Globus pallidus (tissue), 1 donor: ENCODE measurements at places on chromosomes 13 and 19.

DNA sequence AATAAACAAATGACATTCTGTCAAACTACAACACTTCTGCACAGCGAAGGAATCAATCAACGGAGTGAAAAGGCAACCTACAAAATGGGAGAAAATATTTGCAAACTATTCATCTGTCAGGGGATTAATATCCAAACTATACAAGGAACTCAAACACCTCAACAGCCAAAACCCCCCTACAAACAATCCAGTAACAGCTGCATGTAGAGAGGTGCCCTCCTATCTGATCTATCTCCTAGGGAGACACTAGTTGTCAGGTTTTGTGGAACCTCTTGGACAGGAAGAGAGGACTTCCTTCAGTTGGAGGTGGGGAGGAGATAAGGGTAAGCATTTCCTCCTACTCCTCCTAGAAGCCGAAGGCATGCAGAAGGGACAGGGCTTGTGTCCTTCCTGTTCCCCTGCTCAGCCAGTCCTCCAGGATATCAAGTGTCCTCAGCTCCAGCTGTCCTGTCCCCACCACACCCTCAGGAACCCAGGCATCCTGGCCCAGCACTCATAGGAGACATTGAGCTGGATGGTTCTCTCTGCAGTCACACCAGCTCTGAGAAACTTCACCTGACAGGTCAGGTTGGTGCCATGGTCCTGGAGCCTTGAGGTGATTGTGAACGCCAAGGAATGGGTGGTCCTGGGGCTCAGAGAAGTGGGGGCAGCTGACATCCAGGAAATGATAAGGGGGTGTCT lies 9.8 kb upstream of the SIGLEC8 start:
- no peak for DNase-seq

DNA sequence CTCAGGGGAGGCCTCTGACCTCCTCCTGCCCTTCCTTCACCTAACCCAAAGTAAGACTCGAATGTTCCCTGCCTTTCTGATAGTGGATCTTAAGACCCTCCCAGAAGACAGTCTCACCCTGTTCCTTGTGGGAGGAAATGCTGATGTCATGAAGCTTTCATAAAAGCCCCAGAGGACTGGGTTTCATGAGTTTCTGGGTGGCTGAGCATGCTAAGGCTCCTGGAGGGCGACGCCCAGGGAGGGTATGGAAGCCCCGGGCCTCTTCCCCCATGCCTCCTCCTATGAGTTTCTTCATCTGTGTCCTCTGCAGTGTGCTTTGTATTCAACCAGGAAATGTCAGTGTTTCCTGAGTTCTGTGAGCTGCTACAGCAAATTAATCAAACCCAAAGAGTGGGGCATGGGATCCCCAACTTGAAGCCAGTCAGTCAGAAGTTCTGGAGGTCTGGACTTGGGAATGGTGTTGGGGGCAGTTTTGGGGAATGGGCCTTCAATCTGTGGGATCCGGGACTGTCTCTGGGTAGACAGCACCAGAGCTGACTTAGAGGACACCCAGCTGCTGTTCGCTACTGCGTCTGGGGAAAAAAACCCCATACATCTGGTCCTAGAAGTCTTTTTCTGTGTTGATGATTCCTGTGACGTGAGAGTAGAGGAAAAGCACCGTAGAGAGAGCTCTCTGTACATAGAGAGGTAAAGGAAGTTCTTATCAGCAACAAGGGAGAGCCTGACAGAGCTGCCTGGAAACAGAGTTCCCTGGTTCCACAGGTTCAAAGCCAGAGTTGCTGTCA lies 2.0 kb upstream of the LILRB2 start:
- DNase-seq, result no peak

DNA sequence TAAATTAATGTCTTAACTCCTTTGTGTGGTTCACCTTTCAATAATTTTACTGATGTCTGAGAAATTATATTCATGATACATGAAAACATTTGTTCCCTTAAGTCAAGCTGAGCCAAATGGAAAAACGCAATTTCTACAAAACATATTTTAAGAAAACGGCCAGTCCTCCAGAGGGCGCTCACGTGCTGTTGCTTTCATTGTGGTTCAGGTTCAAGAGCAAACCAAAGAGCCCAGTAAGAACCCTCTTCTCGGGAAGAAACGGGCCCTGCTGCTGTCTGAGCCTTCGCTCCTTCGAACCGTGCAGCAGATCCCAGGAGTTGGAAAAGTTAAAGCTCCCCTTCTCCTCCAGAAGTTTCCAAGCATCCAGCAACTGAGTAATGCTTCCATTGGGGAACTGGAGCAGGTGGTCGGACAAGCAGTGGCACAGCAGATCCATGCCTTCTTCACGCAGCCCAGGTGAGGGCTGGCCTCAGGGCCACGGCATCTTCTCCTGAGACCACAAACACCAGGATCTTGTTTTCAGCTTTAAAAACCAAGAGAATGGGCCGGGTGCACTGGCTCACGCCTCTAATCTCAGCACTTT lies 4.3 kb downstream of the FAAP24 start:
- peak; percentile 61 for DNase-seq

- no peak for DNase-seq
These were observed 36.4 kb downstream of the CCL25 start for GRCh38 chr19:8088752-8089663.

DNA sequence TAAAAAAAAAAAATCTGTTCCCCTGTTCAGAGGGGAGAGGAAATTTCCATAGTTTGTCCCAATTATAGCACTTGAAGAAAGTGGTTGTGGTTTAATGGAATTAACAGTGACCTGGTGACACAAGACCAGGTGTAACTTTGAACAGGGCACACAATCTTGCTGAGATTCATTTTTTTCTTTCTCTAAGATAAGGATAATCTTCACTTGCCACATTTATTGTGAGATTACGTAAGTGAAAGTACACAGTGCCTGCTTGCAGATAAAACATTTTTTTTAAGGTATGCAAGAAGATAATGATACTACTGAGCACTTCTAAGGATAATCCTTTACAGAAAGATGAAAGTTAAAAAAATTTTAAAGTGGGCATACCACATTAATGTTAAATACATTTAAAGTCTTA lies 448.1 kb downstream of the DIAPH3 start:
- DNase-seq, result no peak

GRCh38 chr19:10544753-10545251 lies 1.1 kb downstream of the ATG4D start:
- DNase-seq, result no peak

GRCh38 chr19:10836479-10837330 lies 693 bp upstream of the TMED1 start:
- no peak for DNase-seq

DNA sequence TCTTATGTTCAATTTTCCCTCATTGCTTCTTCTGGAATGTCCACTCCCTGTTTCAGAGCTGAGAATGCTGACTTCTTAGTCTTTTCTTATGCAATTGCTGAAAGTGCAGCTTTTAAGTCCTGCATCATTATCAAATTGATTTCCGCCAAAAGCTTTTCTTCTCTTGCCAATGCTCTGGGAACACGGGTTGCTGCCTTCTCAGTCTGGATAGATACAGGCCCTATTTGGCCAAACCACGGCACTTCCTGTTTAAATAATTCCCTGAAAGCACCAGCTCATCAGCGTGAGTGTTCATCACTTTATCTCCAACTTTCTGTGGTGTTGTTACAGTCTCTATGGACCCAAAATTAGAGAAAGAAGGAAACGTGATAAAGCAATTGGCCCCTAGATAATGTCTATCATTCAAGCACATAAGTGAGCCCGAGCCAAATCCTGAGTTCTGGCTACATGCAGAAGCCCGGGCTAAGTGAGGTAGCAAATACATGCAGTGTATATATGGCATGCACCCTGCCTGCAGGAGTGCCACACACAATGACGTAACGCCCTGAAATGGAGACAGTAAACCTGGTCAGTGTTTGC lies 85.7 kb downstream of the CYSLTR2 start:
- no peak for DNase-seq

GRCh38 chr19:38283271-38283670 lies 18.9 kb downstream of the SPINT2 start:
- DNase-seq, result no peak

DNA sequence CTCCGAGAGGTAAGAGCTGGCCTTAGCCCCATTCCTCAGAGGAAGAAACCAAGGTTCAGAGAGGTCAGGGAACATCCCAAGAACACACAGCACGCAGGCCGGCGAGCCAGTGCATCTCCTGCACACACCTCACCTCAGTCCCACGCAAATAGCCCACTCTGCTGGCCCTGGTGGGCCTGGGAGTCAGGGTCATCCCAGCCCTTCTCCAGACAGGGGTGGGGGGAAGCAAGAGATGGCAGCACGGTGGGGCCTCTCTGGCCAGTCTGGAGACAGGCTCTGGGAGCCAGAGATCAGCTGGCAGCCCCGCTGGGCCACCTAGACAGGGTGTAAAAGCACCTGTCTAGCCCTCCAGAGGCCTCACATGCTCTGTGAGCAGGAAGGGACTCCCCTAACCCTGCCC lies 26.8 kb downstream of the TUBA3C start:
- no peak for DNase-seq

DNA sequence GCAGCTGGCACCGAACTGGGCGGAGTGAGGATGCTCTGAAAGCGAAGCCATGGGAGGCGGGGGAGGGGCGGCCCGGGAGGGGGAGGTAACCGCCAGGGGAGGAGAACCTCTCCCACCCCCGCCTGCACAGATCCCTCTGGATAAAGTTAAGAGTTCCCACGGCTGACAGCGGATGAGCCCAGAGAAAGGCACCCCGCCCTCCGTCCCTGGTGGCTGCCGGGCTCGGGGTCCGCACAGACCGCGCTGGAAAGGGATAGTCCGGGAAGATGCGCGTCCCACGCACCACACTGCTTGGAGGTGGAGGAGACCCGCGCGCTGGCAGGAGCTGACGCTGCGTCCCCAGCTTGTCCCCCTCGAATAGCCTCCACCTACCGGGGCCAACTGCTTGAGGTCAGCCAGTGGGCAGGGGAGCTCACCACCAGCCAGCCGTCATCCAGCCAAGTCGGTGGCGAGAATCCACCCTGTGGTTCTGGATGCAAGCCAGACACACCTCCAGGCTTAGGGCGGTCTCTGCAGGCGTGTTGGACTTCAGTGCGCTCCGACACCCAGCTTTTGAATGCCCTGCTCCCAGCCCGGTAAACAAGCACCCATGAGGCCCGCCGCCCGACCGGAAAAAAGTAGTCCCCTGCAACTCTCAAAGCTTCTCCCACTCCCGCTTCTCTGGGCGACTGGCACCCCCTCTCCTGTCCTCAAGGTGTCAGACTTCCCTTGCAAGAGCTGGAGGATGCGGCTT lies at the start of gene TRPC4:
TSS of gene TRPC4 (minus strand) at position 17 of the 733 bp plus-strand sequence. CDS start 86,439 bp downstream, outside the sequence.
- DNase-seq, result no peak

- DNase-seq, result no peak
These were observed 2447.7 kb downstream of the PCDH9 start for GRCh38 chr13:64782466-64782865.

DNA sequence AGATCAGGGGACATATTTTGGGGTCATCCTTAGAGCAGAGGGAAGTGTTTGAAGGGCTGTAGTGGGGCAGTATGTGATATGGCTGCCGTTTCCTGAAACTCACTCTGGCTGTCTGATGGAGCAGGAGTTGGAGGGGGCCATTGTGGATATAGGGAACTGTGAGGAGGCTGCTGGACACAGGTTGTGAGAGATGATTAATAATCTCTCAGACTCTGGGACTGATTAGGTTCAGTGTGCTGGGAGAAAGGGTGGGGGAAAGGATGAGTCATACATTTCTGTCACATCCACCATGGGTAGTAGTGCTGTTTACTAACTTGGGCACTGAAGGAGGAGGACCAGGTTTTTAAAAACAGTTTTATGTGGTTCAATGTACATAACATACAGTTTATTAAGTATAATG lies 4.8 kb downstream of the B3GLCT start:
- no peak for DNase-seq

DNA sequence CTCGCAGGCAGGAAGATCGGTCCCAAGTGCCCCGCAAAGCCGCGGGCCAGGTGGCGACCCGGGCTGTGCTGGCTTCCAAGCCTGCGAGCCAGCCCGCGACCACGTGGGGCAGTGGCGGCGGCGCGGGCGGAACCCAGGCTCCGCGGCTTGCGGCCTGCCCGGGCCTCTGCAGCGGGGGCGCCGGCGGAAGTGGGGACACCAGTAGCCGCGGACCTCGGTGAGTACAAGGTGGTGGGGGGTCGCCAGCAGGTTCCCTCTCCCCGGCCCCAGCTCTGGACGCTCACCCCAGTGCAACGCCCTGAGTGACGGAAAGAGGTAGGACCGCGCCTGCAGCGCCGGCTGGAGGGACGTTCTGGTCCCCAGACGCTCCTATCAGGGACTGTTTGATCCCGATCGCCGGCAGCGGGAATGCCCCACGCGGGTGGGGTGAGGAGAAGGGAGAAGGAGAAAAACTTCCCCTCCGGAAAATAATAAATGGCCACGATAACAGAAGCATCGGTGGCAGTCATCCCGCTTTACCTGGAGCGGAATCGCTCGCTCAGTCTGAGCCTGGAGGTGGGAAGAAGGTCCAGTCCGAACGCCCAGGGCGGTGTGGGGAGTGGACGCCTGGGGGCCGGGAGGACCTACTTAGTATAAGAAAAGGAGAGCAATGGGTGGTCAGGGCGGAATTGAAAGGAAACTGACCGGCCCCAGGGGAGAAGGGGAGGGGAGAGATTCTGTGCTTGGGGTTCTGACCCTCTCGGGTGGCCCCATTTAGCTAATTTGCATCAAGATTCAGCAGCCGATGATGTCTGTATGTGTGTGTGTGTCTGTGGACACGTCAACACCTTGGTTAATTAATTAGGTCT lies at the start of gene GEMIN7:
TSS of gene GEMIN7 (plus strand) at position 198 of the 848 bp plus-strand sequence. CDS start 10,855 bp downstream, outside the sequence.
- DNase-seq, result no peak

DNA sequence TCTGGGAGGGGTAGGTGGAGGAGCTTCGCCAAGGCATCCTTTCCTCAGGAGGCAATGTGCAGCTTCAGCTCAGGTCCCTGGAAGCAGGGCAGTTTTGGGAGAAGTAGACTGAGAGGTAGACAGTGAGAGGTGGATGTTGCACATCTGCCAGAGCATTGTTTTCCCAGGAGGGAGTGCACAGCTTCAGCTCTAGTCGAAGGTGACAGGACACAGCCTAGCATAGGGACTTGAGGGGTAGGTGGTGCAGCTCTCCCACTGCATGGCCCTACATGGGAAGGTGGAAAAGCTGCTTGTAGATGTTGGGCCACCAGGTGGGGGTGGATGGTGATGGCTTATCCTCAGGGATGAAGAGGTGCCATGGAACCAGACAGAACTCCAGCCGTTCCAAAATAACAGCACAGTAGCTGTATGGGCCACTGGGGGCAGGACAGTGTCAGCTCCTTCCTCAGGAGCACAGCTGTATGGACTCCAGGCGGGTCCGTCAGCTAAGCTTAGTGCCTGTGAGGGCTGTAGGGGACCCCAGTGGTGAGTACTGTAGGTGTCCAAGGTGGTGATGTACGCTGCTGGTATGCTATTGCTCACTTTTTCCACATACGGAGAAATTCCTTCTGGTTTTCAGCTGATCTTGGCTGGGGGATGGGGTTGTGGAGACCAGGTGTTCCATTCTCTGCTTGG lies 17.4 kb upstream of the ZNF543 start:
- DNase-seq, result no peak

GRCh38 chr13:49183672-49184325 lies 36.3 kb upstream of the MLNR start:
- no peak for DNase-seq
